Left cardiac atrium (tissue), 4 donors: ENCODE measurements at places on chromosomes 1 and 21. TPM values are rescaled to one million over a fixed set of nuclear protein-coding genes. Genes with fewer than 3 reads are reported as not detected.
A peak's percentile ranks its signal among the peaks of the same experiment; 100 is the strongest.

DNA sequence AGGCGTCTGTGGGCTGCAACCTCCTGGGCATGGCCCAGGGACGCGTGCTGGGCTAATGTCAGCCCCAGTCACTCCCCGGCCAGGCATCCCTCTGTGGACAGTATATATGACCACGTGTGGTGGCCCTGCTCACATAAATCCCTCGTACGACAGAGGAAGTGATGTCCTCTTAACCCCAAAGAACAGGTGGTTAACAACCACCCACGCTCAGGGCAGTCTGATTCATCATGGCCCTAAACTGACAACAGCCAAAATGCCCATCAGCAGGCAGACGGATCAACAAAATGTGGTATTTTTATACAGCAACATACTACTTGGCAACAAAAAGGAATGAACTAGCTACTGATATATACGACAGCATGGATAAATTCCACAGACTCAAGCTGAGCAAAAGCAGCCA, 51.0 kb downstream of the ECE1 start:
- no peak for DNase-seq

GRCh38 chr1:81679942-81680341, 120.8 kb upstream of the ADGRL2 start:
- DNase-seq, result peak; percentile 27

The FHAD1 gene
- 0.47 TPM for total RNA-seq

DNA sequence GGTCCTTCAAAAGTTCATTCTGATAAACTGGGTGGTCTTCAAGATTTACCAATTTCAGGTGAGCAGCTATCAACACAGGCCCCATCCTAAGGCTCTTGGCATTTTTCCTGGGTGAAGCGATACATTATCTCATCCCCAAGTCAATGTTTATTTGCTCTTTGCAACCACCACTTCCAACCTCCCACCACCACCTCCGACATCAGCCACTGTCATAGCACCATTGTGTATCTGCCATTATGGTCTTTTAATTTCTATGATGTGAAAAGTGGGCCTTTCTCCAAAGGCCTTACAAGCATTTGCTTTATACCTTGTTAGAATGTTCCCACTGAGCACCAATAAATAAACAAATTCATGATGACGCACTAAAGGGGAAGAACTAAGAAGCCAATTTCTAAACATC, 47.2 kb downstream of the TBX15 start:
- no peak for DNase-seq

The ACTN2 gene
- total RNA-seq, result 1,679 TPM

The WLS gene
- total RNA-seq, result 92.2 TPM

DNA sequence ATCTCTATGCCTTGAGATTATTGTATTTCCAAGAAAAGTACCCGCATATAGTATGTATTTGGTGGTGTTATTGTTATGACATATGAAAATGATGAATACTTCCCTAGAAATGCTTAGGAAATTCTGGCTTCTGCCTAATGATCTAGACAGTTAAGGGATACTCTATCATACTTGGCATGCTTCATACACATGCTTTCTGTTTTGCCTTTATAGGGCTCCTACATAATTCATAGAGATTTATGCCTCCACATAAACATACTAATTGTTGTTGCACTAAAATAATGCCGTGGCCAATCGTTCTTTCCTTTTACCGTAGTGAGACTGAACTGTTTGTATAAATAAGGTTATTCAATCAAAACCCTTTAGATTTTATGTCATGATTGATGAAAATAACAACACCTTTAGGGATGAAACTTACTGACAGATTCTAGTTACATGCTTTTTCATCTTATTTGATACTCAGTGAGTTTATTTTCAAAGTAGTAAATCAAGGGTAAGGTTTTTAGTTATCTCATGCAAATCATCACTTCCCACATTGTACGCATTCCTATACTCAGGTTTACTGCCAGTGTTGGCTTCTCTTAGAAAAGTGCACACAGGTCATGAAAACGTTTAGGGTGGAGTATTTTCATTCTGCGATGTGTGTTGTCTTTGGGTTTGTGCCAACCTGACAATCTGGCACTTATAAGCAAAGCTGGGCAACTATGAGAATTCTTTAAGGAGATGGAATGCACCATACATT, 40.5 kb upstream of the SCYL3 start:
- DNase-seq, result no peak

DNA sequence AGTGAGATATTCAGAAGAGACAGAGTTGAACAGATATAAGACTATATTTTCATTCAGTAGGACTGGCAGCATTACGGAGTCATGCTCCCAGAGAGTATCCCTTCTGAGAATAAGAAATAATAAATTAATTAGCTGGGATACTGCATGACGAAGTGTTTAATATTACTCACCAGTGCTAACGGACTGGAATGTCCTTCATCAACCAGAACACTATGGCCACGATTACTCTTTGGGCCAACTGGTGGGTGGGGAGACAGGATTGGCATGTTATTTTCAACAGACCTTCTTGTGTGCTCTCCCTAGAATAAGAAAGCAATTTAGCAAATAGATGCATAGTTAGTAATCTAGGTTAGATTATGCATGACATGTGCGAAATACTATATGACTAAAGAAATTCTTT, 32.4 kb downstream of the ERICH3 start:
- no peak for DNase-seq

DNA sequence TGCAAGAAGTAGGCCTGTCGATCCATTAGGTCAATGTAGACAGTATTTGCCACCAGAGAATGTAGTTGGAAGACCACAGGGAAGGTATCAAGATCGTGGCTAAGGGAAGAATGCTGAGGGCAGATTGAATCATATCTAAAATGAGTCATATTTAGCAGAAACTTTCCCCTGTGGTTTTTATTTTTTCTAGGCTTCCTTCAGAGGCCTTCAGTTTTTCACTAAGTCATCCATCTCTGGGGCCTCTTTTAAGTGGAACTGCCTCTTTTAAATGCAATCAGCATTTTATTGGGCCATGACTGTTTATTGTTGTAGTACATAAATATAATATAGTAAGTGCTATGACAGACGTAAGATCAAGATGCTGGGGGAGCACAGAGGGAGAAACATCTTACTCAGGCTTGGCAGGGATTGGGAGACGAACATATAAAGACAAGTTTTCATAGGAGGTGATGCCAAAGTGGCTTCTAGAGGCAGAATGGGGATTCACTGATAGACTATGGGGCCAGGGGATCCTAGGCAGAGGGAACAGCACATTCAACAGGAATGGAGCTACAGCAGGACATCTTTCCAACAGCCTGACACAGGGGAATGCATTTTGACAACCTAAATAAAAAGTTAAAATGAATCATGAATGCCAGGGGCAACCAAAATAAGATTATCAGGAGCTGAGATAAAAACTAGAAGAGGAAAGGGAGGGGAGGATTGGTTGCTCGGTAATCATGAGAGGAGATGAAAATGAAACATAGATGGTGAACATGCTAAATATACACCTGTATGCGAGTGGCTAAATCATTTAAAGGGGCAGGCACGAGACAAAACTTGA, 20.1 kb downstream of the UBE2U start:
- DNase-seq, result no peak

DNA sequence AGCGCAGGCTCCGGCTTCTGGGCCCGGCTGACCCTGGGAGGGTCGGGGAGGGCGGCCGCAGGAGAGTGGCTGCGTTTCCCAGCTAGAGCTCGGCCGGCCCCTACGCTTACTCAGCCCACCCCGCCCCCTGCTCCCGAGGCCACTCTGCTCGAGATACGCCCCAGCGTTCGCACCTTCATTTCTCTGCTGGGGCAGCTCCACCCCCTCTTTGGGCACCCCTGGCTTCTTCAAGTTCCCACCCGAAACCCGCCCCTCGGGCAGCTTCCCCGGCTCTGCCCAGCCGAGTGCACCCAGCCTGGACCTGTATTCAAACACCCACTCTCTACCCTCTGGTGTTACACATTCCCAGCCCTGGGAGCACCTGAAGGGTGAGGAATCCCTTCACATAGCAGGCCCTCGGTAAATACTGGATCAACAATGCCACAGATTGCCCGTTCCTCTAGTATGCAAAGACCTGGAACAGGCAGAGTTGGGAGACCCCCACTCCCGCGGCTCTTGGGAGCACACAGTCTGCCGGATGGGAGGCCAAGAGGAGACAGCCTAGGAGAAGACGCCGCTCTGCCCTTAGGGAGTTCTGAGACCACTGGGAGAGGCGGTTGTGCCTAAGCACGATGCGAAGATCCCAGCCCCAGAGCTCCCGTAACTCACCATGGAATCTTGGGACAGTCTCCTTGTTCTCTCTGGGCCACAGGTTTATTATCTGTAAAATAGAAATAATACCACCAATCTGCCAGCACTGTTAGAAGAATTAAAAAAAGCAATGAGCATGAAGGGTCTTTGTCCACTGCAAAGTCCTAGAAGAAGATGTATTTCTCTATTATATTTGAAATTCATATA, 566 bp upstream of the PAQR7 start:
- DNase-seq, result no peak

DNA sequence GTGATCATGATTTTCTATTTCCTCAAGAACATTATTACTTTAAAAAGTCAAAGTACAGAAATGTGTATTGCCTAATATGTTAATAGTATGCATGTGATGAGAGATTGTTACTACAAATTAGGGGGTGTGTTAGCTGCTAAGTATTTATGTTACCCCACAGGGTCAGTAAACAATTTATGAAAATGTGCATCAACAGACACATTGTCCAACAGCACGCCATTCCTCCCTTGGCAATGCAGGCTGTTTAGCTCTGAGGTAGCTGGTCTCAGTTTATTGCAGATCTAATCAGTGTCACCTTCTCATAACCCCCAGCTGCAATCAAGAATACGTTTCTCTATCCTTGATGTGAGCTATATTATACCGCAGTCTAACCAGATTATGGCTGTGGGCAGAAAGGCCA, 99.4 kb downstream of the TNR start:
- no peak for DNase-seq

DNA sequence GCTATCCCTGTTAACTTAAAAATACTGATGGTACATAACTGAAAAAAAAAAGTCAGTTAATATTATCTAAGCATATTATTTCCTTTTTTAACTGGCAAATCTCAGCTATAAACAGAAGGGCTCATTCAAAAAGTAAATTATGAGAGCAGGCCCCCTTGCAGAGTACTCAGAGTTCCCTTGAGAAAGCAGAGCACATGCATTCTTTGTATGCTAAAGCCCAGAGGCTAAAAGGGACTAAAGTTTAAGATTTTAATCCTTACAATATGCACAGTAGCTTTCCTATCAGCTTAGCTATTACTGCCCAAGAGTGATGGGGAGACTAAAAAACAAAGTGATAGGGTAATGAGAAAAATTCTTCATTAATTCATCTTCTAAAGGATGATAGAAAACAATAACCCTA, 18.5 kb downstream of the SLC16A1 start:
- DNase-seq, result no peak

DNA sequence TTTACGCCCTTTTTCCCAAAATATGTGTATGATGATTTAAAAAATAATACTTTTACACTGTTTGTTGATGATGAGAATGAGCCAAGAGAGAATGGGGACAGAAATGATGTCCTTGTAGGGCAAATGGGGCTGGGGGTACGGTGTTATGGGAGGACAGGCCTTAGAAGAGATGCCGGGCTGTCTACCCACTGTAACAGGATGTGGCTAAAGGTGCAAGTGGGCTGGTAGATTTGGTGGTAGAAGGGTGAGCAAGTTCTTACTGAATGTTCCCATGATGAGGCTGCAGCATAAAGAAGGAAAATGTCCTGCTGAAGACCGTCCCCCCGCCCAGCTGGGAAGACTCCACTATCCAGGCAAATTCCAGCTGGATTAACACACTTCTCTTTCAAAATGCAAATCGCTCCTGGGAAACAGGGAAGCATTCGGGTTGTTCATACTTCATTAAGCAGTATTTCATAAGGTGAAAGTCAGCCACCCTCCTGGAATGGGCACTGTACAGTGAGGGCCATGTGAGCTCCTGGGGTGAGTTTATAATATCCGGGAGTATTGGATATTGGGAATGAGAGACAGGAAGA, 14.0 kb downstream of the GPA33 start:
- no peak for DNase-seq

DNA sequence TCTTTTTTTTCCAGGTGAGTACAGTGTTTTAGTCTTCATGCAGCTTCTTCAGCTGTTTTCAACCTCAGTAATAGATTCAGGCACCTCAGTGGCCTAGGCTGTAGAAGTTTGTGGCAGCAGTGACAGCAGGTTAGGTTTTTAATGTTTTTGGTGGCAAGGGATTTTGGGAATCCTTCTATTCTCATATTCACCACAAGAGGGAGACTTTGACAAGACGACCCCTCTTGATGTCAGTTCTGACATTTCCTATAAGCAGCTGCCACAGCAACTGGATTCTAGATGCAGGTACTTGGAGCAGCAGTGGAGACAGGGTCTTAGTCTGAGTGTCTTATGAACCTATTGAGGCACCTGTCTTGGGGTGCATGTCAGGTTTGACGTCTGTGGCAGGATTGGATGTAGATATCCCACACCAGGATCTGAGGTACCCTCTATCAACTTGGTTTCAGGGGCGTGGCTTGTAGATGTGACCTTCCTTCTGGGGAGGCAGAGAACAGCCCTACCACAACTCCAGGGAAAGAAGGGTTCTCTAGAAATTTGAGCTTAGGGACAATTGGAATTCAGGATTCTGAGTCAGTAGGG, 1104.2 kb upstream of the TMPRSS15 start:
- DNase-seq, result no peak

The NBPF1 gene
- total RNA-seq, result 11.6 TPM

DNA sequence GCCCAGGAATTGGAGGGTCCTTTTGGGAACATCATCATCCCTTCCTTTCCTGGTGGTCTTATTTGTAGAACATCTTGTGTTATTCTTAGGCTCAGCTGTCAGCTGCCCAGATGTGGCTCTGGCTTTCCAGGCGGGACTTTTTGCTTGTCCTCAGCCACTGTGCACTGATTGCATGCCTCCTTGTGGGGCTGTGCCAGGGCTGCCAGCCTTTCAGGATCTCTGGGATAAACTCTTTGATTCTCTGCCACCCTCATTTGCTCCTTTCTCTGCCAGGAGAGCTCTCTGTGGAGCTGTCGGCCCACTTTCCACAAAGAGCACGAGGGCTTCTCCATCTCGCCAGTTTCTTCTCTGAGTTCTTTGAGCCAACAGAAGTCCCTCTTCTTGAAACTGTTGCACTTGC, 63.1 kb downstream of the PTPRU start:
- DNase-seq, result no peak

The THEM5 gene
- total RNA-seq, result not detected

DNA sequence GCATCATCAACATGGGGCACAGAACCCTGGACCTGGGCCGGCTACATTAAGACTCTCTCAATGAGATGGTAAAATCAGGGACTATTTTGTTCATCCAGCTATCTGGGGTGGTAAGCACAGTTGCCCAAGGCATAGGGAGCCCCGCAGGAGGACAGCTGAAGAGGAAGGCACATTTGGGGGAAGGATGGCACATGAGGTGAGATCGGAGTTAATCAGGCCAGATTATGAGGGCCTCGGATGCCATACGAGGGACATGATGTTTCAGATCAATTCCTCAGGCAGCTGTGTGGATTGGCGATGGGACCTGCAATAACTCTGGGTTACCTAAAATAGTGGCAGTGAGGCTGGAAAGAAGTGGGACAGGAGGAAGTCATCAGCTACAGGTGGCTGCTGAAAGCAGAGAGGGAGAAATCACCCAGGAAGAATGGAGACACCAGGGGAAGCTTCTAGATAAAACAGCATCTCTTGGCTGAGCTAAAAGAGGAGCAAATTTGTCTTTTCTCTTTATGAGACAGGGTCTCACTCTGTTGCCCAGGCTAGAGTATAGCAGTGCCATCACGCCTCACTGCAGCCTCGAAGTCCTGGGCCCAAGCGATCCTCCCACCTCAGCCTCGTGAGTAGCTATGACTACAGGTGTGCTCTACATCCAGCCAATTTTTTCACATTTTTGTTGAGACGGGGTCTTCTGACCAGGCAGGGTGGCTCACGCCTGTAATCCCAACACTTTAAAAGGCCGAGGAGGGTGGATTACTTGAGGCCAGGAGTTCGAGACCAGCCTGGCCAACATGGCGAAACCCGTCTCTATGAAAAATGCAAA, 21.1 kb downstream of the TOMM20 start:
- no peak for DNase-seq

GRCh38 chr1:198543670-198544260, 3.3 kb upstream of the ATP6V1G3 start:
- no peak for DNase-seq
